ENCODE measurements at places on chromosomes 13 and 19.

DNA sequence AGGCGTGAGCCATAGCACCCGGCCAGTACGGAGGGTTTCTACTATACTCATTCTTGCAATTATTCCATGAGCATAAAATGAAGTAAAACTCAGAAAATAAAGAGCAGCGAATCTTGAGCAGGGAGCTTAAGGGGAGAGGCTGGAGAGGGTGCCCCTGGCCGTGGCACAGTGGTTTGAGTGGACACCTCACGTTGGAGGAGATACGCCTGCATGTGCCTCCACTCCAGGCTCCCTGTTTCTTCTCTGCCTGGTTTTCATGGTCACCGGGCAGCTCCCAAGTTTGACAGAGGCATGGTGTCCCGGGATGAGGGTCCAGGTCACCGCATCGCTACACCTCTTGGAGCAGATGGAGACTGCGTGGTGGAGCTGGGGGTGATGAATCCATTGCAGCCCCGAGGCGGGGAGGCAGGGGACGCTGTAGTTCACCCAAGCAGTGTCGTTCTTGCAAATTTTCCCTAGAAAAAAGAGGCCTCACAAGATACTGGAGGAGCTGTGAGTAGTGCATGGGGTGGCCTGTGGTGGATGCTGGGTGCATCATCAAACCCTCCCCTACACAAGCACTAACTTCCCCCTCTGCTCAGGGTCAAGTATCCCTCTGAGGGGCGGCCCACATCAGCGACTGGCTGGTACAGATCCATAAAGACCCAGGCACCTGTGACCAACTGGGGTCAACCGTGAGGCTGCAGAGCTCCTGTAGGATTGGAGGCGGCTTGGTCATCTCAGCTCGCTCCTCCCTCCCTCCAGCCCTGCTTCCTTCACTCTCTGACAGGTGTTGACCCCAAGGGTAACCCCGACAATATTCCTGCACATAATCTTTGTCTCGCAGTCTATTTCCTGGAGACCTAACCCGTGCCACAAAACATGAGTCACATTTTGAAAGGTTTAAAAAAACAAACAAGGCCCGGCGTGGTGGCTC, 3.6 kb upstream of the MIER2 start:
- DNase-seq, result no peak

DNA sequence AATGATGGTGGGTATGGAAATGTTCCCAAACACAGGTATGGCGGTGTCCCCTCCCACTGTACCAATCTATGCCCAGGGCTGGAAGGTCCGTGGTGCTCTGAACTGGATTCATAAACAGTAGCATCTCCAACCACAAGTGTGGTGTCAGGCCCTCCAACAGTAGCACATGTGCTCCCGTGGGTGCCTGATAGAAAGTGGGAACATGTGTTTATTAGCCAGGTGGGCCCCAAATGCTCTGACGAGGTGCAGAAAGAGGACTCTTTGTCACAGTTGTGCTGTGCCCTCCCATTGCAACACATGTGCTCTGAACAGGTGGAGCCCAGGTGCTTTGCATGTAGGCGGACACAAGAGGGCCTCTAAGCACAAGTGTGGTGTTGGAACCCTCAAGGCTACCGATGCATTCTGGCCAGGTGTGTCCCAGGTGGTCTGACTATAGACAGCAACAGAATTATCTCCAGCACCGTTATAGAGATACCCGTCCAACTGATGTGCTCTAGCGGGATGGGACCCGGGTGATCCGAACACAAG, 75.4 kb upstream of the ZNF30 start:
- no peak for DNase-seq

- no peak for DNase-seq
Measured at GRCh38 chr13:111480976-111481375, 160.5 kb downstream of the TEX29 start.

DNA sequence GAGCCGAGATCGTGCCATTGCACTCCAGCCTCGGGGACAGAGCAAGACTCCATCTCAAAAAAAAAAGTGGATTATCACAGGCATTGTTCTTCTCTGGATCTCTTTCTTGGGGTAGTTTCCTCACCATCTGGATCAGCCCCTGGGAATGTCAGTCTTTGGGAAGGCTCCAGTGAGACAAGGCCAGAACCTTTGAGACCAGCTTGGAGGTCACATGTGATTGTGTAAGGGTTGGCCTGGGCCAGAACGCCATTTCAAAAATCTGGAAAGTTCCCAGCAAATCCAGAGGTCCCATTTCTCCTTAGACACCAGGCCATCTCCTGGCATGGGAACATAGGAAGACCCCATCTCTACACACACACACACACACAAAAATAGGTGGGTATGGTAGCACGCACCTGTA, 14.2 kb upstream of the ANGPTL8 start:
- DNase-seq, result no peak

- DNase-seq, result no peak
Measured at GRCh38 chr19:21158523-21159135, 16.8 kb downstream of the ZNF431 start.

DNA sequence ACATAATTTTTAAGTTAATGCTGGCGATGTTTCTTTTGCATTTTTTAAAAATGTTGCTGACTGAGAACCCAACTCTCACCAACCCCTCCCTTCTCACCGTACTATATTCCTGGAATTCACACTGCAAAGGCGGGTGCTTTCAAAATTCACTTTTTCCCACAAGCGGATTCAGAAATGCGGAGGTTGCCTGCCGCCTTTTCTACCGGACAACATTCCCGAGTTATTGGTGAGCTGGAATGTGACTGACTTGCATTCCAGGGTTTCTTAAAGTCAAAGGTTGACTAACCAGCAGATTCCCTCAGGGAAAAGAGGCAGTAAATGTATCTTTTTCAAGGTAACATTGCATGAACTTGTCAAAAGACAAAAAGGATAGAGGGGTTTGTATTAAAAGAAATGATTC, 113.3 kb downstream of the RAB20 start:
- no peak for DNase-seq

DNA sequence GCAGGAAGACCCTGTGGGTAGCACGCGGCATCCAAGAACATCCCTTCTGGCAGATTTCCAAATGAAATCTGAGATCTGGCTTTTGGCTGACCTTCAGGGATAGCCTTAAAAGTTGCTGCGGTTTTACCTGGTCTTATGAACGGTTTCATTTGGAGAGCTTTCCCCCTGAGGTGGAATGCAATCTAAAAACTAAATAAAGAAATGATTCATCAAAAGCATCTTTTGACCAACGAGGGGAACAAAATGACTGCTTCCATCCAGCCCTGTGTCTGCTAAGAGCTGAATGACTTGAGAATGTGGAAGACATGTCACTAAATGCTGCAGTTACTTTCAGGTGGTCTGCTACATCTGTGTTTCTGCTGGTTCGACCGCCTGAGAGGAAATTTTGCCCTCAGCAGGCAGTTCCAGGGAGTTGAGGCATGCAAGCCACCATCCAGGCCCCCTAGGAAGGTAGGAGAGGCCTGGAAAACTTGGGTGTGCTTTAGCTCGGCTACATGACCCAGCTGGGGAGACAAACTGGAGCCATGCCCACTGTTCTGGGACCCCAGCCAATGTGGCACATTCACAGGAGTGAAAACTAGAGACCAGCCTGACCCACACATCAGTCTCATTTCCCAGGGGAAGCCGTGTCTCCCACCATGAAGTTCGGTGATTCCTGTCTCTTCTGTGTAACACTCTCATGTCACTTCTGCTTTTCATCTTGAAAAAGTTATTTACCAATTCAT, 175.1 kb upstream of the KL start:
- no peak for DNase-seq
